Activated T-cell treated with anti-CD3 and anti-CD28 coated beads, Interleukin-2, amount 50 U/mL, for 24 hours (primary cell): ENCODE measurements at places on chromosomes 16 and 17.

GRCh38 chr16:81549547-81550431 lies 105.2 kb downstream of the CMIP start:
- no peak overlapping the region for H3K4me3 ChIP-seq
- no peaks in the 10 kb centered on the region for H3K27me3 ChIP-seq
- H3K36me3 ChIP-seq: no peaks in the 10 kb centered on the region
- DNase-seq: no peak

DNA sequence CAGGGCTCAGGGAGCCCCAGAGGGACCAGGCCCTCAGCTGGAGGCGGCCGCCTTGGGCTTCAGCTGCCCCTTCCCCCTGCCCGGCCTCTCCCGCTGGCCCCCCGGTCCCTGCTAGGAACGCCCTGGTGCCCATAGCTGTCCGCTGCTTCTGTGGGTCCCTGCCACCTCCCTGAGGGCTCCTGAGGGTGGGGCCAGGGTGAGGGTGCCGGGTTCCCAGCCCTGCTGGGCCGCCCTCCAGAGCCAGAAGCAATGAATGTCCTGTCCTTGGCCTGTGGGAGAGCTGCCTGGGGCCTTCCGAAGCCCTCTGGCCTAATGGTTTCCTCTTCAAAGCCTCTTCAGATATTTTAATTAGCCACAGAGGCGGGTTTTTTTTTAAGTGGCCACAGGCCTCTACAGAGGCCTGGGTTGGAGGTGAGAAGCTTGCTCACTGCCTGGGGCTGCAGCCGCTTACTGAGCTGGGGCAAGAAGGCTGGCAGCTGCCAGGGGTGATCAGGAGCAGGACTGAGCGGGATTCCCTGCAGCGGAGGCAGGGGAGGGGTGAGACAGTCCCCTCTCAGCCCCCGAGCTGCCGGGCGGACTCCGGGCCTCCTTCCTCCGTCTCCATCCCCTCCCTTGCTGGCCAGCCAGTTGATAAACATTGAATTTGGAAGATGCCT lies 9.9 kb downstream of the CENPX start:
- H3K36me3 ChIP-seq: peaks cover 3% of the 10 kb centered on the region
- no peak overlapping the region for H3K27ac ChIP-seq
- no peak overlapping the region for H3K4me3 ChIP-seq
- no peaks in the 10 kb centered on the region for H3K27me3 ChIP-seq
- H3K4me1 ChIP-seq: no peaks in the 10 kb centered on the region

GRCh38 chr16:52874042-52874441 lies 178.7 kb downstream of the CHD9NB start:
- H3K36me3 ChIP-seq: no peaks in the 10 kb centered on the region
- no peaks in the 10 kb centered on the region for H3K4me1 ChIP-seq
- H3K27ac ChIP-seq: no peak overlapping the region
- H3K4me3 ChIP-seq: no peak overlapping the region
- H3K27me3 ChIP-seq: no peaks in the 10 kb centered on the region

GRCh38 chr16:11047057-11047456 lies 102.7 kb downstream of the CLEC16A start:
- no peak overlapping the region for H3K4me3 ChIP-seq
- H3K4me1 ChIP-seq: peaks cover 58% of the 10 kb centered on the region

GRCh38 chr17:75059369-75060345 lies 12.6 kb downstream of the KCTD2 start:
- peak overlapping the region; percentile 20 for H3K27ac ChIP-seq
- H3K27me3 ChIP-seq: no peaks in the 10 kb centered on the region
- no peak for DNase-seq
- H3K4me1 ChIP-seq: peaks cover 17% of the 10 kb centered on the region
- H3K36me3 ChIP-seq: peaks cover 77% of the 10 kb centered on the region

GRCh38 chr16:8655184-8655717 lies 19.2 kb upstream of the ABAT start:
- H3K4me3 ChIP-seq: no peak overlapping the region
- peaks cover 16% of the 10 kb centered on the region for H3K4me1 ChIP-seq
- peaks cover 2% of the 10 kb centered on the region for H3K36me3 ChIP-seq
- peak overlapping the region; percentile 75 for H3K27ac ChIP-seq
- no peak for DNase-seq
- H3K27me3 ChIP-seq: no peaks in the 10 kb centered on the region

- peaks cover 1% of the 10 kb centered on the region for H3K4me1 ChIP-seq
- H3K27me3 ChIP-seq: peaks cover 31% of the 10 kb centered on the region
- no peak overlapping the region for H3K4me3 ChIP-seq
- H3K27ac ChIP-seq: no peak overlapping the region
Observed at GRCh38 chr17:34182036-34182803, 72.9 kb upstream of the CCL2 start.

GRCh38 chr17:13030459-13031300 lies 12.9 kb upstream of the ELAC2 start:
- H3K27me3 ChIP-seq: peaks cover 11% of the 10 kb centered on the region
- H3K4me1 ChIP-seq: peaks cover 6% of the 10 kb centered on the region
- peak; percentile 43 for DNase-seq
- H3K27ac ChIP-seq: no peak overlapping the region
- H3K36me3 ChIP-seq: no peaks in the 10 kb centered on the region
- no peak overlapping the region for H3K4me3 ChIP-seq

DNA sequence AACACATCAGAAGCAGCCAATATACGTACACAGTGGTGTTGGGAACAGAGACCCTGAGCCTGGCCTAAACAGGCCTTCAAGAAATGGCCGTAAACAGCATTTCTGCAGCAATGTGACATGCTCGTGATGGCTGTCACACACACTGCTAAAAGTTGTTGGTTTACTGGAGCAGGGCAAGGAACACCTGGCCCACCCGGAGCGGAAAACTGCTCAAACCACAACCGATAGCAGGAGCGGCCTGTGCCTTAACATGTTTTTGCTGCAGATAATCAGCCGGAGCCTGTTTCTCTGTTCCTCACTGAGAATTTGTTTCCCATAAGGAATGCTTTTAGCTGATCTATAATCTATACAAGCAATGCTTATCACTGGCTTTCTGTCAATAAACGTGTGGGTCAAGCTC lies 6.0 kb upstream of the DPEP1 start:
- DNase-seq: no peak
- H3K4me1 ChIP-seq: peaks cover 8% of the 10 kb centered on the region
- no peak overlapping the region for H3K27ac ChIP-seq
- H3K27me3 ChIP-seq: no peaks in the 10 kb centered on the region
- H3K36me3 ChIP-seq: no peaks in the 10 kb centered on the region
- H3K4me3 ChIP-seq: no peak overlapping the region

DNA sequence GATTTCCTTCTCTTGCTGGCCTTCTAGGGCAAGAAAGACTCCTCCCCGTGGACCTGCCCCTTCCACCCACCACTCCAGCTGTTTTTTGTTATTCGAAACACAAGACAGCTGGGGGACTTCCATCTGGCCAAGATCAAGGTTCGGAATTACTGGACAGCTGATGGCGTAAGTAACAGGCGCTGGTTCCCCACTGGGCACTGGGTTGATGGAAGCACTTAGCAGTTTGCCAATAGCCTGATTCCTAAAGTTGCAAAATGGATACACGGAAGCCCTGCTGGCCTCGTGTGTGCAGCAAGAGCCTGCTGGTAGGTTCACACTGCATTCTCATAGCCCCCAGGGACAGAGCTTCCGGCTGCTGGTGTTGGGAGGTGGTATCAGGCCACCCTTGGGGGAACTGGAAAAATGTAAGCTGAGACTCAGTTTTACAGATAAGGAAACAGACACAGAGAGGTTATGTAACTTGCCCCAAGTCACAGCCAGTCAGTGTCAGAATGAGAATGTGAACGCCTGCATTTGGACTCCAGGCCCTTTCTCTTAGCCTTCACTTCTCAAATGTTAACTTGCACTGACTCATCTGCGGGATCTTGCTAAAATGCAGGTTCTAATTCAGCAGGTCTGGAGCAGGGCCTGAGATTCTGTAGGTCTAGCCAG lies 171.7 kb downstream of the KATNIP start:
- no peak for DNase-seq
- no peak overlapping the region for H3K4me3 ChIP-seq
- peaks cover 49% of the 10 kb centered on the region for H3K36me3 ChIP-seq
- H3K27me3 ChIP-seq: no peaks in the 10 kb centered on the region

GRCh38 chr17:20228860-20229259 lies 219.7 kb downstream of the SPECC1 start:
- H3K27me3 ChIP-seq: no peaks in the 10 kb centered on the region
- no peaks in the 10 kb centered on the region for H3K36me3 ChIP-seq
- H3K4me1 ChIP-seq: peaks cover 25% of the 10 kb centered on the region
- H3K27ac ChIP-seq: no peak overlapping the region

DNA sequence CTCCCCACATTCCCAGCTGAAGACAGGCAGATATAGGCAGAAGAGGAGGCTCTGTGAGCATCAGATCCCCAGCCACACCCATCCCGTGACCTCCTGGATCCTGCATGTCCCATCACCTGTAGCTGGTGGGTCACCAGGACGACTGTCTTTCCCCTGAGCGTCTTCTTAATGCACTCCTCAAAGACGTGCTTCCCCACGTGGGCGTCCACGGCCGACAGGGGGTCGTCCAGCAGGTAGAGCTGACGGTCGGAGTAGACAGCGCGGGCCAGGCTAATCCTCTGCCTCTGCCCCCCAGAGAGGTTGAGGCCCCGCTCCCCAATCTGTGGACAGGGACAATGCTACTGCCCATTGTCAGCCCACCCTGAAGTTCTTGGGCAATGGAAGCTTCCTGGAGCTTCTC lies 40.5 kb downstream of the ABCC12 start:
- H3K4me3 ChIP-seq: no peak overlapping the region
- H3K4me1 ChIP-seq: no peaks in the 10 kb centered on the region
- no peaks in the 10 kb centered on the region for H3K36me3 ChIP-seq
- peaks cover 20% of the 10 kb centered on the region for H3K27me3 ChIP-seq

DNA sequence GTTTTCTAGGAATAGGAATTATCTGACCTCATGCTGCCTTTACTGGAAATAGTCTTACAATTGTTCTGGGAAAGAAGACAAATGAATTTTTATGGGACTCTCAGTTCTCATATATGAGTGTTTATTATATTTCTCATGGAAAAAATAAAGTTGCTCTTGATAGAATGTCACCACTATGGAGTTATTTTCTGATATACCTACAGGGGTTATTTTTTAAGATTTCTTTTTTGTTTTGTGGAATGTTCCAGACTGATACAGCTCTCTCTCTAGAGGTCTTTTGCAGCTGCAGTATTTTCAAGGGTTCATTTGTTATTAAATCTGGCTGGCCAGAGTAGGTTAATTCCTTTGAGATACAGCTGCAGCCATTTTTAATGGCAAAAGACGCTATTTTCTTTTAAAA lies 100.7 kb downstream of the ABCA8 start:
- no peak overlapping the region for H3K4me3 ChIP-seq
- no peak for DNase-seq
- peaks cover 14% of the 10 kb centered on the region for H3K27me3 ChIP-seq
- no peak overlapping the region for H3K27ac ChIP-seq
- H3K4me1 ChIP-seq: no peaks in the 10 kb centered on the region

- no peaks in the 10 kb centered on the region for H3K27me3 ChIP-seq
- no peak overlapping the region for H3K4me3 ChIP-seq
- peaks cover 48% of the 10 kb centered on the region for H3K4me1 ChIP-seq
- H3K27ac ChIP-seq: peak overlapping the region; percentile 76
- no peak for DNase-seq
- H3K36me3 ChIP-seq: peaks cover 56% of the 10 kb centered on the region
Observed at GRCh38 chr16:89295071-89295900, 77.8 kb downstream of the ZNF778 start.

DNA sequence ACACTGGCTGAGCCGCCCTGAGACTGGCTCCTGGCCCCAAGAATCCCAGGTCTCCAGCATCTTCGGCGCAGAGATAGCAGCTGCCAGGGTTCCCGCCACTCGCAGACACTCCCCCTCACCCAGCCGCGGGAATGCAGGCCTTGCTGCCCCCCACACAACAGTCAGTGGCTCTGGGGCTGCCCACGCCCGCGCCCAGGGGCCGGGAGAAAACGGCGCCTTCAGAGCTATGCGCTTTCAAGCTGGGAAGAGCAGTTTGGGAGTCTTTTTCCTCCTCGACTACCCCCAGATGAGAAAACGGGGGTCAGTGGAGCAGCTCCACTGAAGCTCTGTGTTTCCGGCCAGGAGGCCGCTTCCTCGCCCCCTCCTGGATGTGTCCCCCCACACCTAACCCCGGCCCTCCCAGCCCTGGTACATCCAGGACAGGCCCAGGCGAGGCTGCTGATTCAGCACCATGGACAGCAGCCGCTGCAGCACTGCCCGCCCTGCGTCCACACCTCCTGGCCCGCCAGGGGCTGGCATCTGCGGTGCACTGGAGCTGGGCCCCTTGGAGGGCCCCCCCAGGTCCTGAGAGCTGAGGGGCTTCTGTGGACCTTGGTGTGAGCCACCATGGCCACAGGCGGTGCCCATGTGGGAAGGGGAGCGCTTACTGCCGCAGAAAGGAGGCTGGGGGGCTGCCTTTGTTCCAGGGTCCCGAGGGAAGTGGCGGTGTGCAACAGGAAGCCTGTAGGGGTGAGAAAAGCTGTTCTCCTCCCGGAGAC lies 35.7 kb downstream of the CACNA1H start:
- H3K27ac ChIP-seq: no peak overlapping the region
- no peak overlapping the region for H3K4me3 ChIP-seq
- peaks cover 6% of the 10 kb centered on the region for H3K27me3 ChIP-seq
- no peaks in the 10 kb centered on the region for H3K36me3 ChIP-seq
- no peaks in the 10 kb centered on the region for H3K4me1 ChIP-seq
- DNase-seq: peak; percentile 64

DNA sequence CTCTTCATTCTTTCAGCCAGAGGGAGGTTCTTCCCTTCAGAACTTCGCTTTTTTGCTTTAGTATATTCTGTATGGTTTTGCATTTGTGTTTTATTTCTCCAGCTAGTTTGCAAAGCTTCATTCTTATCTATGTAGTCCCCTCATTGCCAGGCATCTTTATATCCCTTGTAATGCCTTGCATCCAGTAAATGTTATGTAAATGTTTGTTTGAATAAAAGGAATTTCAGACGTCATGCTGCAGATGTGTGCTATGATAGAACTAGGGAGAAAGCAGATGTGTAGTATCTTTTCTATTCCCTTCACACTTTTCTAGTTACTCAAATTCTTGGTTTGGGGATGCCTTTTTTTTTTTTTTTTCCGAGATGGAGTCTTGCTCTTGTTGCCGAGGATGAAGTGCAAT lies 62.6 kb upstream of the RASL10B start:
- H3K4me1 ChIP-seq: no peaks in the 10 kb centered on the region
- H3K27me3 ChIP-seq: no peaks in the 10 kb centered on the region
- H3K4me3 ChIP-seq: no peak overlapping the region

GRCh38 chr16:85361441-85362118 lies 249.3 kb upstream of the CIBAR2 start:
- H3K27ac ChIP-seq: no peak overlapping the region
- no peak overlapping the region for H3K4me3 ChIP-seq
- no peaks in the 10 kb centered on the region for H3K4me1 ChIP-seq
- peaks cover 8% of the 10 kb centered on the region for H3K27me3 ChIP-seq
- no peaks in the 10 kb centered on the region for H3K36me3 ChIP-seq

DNA sequence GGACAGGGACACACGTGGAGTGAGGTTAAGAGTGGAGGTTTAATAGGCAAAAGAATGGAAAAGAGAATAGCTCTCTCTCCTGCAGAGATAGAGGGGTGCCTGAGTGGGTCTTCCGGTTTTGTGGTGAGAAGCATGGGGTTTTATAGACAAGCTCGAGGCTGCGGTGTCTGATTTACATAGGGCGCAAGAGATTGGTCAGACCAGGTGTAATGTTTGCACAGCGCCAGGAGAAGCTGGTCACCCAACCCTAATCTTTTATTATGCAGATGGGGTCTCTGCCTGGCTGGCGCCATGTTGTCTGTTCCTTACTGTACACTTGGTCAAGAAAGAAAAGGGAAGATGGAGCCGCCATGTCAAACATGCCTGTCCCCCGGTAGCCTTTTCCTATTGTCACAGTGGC lies 44.5 kb upstream of the MLYCD start:
- peaks cover 3% of the 10 kb centered on the region for H3K27me3 ChIP-seq
- no peak for DNase-seq
- H3K27ac ChIP-seq: no peak overlapping the region
- H3K4me3 ChIP-seq: no peak overlapping the region
